LHCN-M2 (cell line): ENCODE measurements at places on chromosomes 1 and 21. TPM values are rescaled to one million over a fixed set of nuclear protein-coding genes. Genes with fewer than 3 reads are reported as not detected.
A peak's percentile ranks its signal among the peaks of the same experiment; 100 is the strongest.

Gene NBPF8
- 17.7 and 20.2 TPM in 2 replicates for total RNA-seq

Gene PRAMEF25
- not detected in 2 replicates for total RNA-seq

Gene RIPPLY3
- total RNA-seq: not detected in 2 replicates

Gene EDARADD
- not detected in 2 replicates for total RNA-seq

Gene ZNF648
- not detected in 2 replicates for total RNA-seq

Gene ROR1
- total RNA-seq: 7.6 and 7.9 TPM in 2 replicates

Gene RO60
- total RNA-seq: 96.5 and 97.0 TPM in 2 replicates

Gene FALEC
- total RNA-seq: not detected in 2 replicates

Gene ERRFI1
- 313 and 316 TPM in 2 replicates for total RNA-seq

Gene CASQ1
- total RNA-seq: not detected in 2 replicates

Gene TMEM51
- total RNA-seq: 9.5 and 12.1 TPM in 2 replicates

Gene CAPN9
- not detected in 2 replicates for total RNA-seq

Gene CFHR4
- total RNA-seq: not detected in 2 replicates

DNA sequence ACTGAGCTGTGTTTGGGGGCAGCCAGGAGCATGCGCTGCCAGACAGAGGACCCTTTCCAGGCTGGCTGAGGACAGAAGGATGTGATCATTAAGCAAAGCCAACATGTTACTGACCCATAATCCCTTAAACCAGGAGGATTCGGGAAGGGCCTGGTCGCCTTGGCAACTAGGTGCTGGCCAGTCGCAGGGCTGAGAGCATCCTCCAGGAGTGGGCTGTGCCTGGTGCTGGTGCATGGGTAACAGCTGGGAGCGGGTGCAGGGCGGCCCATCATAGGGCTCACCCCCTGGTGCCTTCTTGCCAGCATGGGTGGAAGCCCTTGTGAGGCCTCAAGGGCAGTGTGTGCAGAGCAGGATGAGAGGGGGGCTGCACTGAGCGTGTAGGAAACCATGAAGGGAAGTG lies 17.2 kb downstream of the CDK18 start:
- DNase-seq: no peak

GRCh38 chr1:117674521-117675400 lies 68.9 kb downstream of the TENT5C start:
- peak; percentile 58 for DNase-seq

DNA sequence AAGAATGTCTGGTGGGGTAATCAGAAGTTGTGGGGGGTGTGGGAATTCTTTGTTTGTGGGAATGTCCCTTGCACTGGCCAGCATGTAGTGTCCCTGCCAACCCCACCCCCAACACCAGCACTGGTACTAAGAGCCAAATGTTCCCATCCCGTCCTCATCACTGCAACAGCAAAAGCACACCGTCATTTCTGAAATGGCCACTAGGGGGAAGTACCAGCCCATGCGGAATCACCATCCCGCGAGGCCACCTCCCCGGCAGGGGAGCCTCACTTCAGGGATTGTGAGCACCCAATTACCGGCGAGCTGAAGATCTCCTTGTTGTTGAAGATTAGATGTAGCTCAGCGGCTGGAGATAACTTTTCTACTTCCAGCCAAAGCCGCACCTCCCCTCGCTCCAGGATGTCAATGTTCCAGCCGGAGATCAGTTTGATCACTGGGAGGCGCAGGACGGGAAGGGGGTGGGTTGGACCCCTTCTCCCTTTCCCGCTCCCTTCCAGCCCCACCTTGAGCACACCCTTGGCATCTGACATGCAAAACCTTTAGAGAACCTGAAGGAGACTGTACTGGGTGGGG lies 41.0 kb downstream of the MYOM3 start:
- peak; percentile 67 for DNase-seq

DNA sequence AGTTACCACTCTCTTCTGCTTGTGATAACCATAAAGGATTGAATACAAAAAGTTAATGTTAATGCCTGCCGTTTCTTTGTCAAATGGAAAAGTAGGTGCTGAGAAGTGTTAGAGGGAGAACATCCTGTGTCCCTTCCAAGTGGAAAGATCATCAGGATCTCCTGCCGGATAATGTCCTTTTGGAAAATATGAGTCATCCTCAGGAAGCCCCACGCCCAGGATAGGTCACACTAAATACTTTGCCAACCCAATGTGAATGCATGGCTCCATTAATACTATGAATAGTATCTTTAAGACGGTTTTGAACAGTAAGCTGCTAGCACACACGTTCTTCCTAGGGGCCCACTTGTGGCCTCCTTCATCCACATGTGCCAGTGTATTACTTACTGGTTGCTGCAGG lies 279.5 kb downstream of the ZNF326 start:
- no peak for DNase-seq

GRCh38 chr1:245684166-245684565 lies 529.4 kb downstream of the KIF26B start:
- DNase-seq: no peak

GRCh38 chr21:37207441-37208009 lies 59.6 kb downstream of the VPS26C start:
- DNase-seq: peak; percentile 27

DNA sequence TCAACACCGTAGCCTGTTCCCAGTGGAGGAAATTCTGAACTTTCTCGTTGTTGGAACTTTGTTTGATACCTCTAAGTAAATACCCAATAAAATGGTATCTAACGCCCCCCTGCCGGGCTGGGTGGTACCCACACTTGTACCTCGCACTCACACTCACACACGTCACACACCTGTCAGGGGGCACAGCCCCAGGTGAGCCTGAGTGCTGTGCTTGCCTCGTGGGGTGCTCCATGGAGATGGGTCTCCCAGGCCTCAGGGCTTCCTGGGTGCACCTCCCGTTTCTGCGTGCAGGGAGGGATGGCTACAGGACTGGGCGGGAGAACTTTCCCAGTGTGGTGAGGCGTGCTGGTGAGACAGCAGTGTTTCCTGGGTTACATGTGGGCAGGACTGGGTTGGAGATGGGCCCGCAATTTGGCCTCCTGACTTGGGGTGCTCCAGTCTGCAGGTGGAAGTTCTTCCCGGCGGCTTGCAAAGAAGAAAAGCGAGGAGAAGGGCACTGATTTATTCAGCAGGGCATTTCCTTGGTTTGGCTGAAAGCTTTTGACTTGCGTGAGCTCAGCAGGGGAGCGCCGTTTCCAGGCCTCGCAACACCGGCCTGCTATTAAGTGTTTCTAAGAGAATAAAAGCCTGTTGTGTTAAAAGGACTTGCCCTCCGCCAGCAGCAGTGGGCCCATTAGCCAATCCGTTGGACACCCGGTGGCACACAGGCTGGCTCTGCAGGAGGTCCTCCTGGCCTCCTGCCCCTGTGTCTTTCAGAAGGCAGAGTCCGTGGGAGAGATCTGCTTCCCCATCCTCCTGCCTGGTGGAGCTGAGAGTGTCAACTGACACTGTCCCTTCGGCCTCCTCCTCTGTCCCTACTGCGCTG lies 79.7 kb downstream of the KIF26B start:
- DNase-seq: no peak

DNA sequence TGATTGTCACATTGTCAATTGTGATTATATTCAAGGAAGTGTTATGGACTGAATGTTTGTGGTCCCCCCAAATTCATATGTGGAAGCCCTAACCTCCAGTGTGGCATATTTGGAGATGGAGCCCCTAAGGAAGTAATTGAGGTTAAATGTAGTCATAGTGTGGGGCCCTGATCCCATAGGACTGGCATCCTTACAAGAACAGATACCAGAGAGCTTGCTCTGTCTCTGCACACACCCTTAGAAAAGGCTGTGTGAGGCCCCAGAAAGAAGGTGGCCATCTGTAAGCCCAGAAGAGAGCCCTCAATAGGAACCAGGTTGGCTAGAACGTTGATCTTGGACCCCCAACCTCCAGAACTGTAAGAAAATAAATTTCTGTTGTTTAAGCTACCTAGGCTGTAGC lies 28.1 kb downstream of the VANGL1 start:
- DNase-seq: peak; percentile 13

DNA sequence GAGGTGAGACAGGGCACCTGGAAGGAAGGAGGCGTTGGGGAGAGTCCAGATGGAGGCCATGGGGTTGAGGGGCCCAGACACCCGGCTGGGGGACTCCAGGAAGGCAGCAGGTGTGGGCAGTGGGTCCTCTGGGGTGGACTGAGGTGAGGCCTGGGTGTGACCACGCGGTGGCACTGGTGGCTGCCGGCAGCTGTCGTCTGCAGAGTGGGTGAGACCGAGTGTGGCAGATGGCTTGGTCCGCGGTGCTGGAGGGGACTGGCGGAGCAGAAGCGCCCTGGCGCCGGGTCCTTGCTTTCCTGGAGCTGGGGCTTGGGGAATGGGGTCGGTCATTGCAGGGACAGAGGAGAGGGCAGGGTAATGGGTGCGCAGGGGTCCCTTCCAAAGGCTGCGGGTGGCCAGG lies 12.5 kb downstream of the AGRN start:
- DNase-seq: no peak

DNA sequence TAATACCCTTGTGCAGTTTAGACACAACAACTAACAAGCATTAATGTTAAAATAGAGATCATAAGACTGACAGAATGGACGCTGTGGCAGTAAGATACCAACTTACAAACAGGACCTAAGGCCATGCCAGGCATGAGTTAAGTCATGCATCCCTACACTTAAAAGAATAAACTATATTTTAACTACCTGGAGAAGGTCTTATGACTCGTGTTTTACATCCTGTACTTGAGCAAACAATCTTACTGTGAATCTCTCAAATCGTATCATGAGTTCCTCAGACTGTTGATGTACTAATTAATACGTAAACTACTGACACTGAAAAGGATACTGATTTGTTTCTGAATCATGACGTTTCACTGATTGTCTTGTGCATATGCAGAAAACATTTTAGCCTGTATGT lies 2.0 kb upstream of the RSPH1 start:
- DNase-seq: no peak

GRCh38 chr1:151465026-151465425 lies 5.7 kb upstream of the POGZ start:
- DNase-seq: no peak

GRCh38 chr1:195604287-195604686 lies 1004.0 kb downstream of the KCNT2 start:
- DNase-seq: no peak

DNA sequence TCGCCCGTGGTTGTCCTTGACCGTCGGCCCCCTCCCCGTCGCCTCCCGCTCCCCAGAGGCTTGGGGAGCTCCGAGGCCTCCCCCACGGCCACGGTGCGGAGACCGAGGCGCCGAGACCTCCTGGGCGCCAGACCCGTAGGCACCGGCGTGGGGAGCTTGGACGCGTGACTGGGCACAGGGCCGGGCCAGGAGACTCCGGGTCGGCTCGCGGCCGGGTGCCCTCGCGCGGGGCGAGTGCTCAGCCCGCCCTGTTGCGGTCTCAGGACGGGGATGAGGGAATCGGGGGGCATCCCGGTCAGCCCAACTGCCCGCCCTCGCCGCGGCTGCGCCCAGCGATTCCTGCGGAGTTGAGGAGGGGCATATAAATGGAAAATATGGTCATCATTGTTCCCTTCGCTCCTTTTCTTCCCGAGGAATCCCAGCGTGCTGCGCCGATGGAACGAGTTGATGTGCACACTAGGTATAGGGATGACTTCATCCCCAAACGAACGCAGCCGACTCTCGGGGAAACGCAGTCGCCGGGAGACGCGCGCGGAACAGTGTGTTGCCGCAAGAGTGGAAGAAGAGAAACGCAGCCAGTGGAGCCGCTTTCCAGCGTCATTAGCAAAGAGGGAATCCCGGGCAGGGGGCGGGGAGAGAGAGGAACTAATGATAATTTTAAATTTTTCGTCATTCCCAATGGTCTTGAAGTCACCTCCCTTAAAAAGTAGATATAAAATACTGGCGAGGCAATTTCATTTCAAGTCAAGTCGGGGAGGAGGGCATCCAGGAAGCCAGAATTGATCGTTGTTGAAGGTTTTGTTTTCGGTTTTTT lies 747 bp upstream of the ENAH start:
- DNase-seq: peak; percentile 73

- DNase-seq: no peak
Measured at GRCh38 chr1:236108027-236108648, 34.2 kb upstream of the GPR137B start.

GRCh38 chr21:36323032-36323431 lies 3.0 kb downstream of the MORC3 start:
- no peak for DNase-seq

DNA sequence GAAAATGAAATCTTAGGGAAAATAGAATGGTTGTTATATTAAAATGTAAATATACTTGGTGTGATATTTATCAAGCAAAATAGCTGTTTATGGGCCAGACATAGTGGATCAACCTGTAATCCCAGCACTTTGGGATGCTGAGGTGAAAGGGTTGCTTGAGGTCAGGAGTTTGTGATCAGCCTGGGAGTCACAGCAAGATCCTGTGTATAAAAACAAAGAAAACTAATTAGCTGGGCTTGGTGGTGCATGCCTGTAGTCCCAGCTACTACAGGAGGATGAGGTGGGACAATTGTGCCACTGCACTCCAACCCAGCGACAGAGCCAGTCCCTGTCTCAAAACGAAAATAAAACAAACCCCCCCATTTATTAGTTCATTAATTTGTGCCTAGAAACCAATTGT lies 21.6 kb upstream of the CFHR1 start:
- no peak for DNase-seq

DNA sequence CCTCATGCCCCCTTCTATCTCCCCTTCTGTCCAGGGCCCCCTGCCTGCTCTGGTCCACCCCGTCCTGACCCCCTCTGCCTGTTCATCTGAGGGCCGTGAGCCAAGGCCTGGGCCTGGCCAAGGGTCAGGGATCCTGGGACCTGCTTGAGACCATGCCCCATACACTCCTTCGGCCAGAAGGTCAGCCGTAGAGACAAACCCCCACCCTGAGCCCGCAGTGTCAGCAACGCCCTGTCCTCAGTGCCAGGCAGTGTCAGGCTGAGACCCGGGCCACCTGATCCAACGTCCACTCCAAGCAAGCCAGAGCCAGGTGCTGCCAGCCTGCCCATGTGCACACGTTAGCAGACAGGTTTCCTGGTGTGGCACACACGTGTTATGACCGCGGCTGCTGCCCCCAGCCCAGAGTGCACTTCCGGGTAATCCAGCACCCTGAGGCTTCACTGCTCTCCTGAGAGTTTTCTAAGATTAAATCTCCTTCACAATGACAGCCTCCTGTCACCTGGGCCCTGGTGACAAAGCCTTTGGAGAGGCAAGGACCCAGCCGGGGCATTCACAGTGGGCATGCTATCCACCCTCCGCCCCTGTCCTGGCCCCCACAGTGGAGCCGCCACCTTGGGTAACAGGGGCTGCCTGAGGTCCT lies 10.1 kb upstream of the SAMD11 start:
- DNase-seq: no peak

GRCh38 chr1:55650444-55650843 lies 435.3 kb upstream of the USP24 start:
- no peak for DNase-seq

DNA sequence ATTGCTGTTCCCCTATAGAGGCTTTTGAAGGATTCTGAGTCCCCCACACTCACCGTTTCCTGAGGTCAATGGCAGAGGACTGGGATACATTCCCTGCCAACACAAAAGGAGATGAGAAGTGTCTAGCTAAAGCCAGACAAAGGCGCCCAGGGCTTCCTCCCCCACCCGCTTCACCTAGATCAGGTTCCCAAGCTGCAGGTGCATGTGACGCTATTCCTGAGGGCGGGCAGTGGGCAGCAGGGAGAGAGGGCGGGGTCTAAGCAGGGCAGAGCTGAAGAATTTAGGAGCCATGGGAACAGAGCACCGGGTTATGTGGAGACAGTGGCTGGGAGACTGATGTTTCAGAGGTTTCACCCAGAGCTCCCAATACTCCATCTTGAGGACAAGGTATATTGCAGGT lies 6.0 kb upstream of the ARHGEF2 start:
- DNase-seq: no peak

GRCh38 chr1:155976913-155977689 lies 1.2 kb downstream of the ARHGEF2 start:
- DNase-seq: no peak
